ENCODE measurements at places on chromosomes 7 and 10.

- DNase-seq = no peak
Measured at GRCh38 chr7:130334274-130334673, 10.3 kb upstream of the CPA5 start.

DNA sequence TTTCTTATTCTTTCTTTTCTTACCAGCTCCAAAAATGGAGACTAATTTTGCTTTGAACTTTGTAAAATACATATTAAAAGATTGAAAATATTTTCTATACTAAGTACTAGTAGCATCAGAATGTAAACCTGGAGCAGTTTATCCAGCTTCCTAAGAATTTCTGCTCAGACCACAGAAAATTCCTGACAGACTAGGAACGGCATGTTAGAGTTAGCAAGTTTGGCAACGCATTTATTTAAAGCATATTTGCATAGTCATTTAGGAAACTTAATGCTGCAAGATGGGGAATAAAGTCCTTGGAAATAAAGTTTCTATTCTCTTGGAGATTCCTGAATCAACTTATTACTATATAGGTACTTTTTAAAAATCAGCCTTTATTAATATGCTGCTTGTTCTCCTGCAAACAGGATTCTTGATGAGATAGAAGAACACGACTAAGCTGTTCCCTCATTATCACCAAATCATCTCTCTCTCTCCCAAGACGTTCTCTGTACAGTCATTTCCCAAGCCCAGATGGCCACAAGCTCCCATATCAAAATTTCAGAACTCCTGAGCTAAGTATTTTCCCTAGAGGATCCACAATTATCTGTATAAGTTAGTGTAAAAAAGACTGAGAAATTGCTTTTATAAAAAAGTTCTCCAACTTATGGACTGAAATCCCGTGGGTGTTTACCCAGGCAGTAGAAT is 305.8 kb upstream of the NEBL start:
- DNase-seq = no peak

DNA sequence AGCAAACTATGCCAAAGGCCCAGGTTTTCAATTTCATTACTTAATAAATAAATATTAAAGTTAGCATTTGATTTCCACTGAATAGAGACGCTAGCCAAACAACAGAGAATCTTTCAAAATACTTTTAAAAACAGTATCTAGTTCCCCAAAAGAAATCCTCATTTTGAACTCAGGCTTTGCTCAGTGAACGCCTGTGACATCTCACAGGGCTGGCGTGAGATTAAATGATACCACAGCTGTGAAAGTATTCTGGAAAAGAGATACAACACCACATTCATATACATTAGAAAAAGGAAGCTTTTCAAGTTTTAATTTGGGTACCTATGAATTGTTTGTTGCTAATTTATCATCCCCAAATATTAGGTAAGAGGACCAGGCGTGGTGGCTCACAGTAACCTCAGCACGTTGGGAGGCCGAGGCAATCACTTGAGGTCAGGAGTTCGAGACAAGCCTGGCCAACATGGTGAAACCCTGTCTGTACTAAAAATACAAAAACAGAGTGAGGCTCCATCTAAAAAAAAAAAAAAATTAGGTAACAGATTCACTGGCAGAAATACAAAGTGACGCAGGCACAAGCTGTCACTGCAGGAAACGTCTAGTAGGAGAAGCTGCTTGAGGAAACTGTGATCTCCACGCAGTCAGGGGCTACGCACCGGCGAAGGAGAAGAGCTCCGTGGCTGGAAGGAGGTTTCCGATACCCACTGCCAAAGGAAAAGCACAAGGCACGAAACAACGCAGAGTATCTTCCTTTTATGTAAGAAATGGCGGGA is 50.0 kb downstream of the AMZ1 start:
- DNase-seq = no peak

DNA sequence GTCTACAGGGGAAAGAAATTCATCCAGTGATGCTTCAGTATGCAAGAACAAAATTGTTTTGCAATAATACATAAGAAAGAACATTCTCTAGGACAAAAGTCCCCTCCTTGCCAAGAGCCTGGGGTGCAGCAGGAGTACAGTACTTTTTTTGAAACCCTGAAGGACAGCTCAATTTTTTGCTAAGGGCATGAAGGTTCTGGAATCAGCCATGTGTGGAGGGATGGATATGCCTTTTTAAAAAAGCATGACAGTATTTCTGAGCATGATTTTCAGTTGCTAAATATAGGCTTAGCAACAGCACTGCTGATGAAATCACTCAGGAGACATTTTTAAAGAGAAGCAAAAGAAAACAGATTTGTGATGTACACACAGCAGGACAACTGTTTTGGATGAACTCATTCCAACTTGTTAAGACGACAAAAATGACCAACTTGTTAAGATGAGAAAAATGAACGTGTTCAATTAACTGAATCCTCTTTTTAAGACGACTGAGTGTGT is 39.3 kb downstream of the HBP1 start:
- no peak for DNase-seq

DNA sequence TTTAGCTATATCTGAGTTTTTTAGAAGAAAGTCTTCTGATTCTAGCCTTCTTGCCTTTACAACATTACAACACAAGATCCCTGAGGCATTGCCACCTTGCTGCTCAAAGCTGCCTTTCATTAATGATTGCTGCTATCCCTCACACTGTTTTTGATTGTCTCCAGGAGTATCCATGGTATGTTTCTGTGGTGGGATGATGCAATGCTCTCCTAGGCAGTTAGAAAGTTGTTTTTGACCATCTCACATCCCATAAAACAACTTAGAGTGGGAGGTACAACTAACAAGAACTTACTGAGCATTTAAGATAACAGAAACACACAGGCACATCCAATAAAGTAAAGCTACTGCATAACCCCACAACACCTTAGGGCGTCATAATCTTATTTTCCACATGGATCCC is 1156.0 kb upstream of the LRRTM3 start:
- DNase-seq = no peak

- no peak for DNase-seq
Measured at GRCh38 chr7:115359119-115359518, 437.2 kb downstream of the MDFIC start.

- no peak for DNase-seq
Measured at GRCh38 chr10:109972372-109973001, 35.3 kb upstream of the ADD3 start.

Measured in HS-5 (cell line).